ENCODE measurements at places on chromosomes 4 and X.

DNA sequence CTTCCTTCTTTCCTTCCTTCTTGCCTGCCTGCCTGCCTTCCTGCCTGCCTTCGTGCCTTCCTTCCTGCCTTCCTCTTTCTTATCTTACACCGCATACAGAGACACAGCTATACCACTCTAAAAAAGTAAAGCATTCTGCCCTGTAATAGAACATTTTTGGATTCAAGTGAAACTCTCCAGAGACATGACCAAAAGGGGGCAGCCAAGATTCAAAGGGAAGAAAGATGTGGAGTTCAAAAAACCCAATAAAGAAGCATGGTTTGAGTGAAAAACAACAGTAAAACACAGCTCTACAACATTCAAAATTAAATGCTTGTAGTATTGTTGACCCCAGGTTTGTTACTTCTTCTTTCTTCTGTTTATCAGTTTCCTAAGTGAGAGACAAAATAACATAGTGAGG, 914.9 kb upstream of the PCDH7 start:
- no peak for DNase-seq
- H3K4me1 ChIP-seq: no peaks in the 10 kb centered on the region

DNA sequence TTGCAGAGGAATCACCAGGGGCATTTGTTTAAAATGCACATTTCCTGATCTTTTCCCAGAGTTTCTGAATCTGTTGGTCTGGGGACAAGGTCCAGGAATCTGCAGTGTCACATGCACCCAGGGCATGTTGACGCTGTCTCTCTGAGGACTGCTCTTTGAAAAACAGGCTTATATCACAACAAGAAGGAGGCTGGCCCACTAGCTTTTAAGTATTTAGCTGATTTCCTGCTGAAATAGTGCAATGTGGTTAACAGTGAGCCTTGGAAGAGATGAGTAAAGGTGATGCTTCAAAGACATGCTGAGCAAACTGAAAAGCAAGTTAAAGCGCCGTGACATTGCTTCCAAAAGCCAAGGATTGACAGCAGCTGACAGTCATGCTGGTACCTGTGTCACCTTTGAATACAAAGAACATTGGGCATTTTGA, 18.6 kb upstream of the SEPSECS start:
- H3K27me3 ChIP-seq: no peaks in the 10 kb centered on the region
- no peak overlapping the region for H3K4me3 ChIP-seq
- H3K27ac ChIP-seq: peak overlapping the region; percentile 50
- DNase-seq: peak; percentile 19
- H3K4me1 ChIP-seq: peaks cover 8% of the 10 kb centered on the region

- no peak for DNase-seq
- H3K4me3 ChIP-seq: no peak overlapping the region
- H3K4me1 ChIP-seq: no peaks in the 10 kb centered on the region
- no peaks in the 10 kb centered on the region for H3K36me3 ChIP-seq
Measured at GRCh38 chrX:150975655-150976390, 7.3 kb upstream of the HMGB3 start.

GRCh38 chrX:37745835-37746217, 34.0 kb upstream of the CYBB start:
- peaks cover 14% of the 10 kb centered on the region for H3K4me1 ChIP-seq
- H3K36me3 ChIP-seq: no peaks in the 10 kb centered on the region
- peak overlapping the region; percentile 30 for H3K27ac ChIP-seq
- no peak for DNase-seq
- no peak overlapping the region for H3K4me3 ChIP-seq

DNA sequence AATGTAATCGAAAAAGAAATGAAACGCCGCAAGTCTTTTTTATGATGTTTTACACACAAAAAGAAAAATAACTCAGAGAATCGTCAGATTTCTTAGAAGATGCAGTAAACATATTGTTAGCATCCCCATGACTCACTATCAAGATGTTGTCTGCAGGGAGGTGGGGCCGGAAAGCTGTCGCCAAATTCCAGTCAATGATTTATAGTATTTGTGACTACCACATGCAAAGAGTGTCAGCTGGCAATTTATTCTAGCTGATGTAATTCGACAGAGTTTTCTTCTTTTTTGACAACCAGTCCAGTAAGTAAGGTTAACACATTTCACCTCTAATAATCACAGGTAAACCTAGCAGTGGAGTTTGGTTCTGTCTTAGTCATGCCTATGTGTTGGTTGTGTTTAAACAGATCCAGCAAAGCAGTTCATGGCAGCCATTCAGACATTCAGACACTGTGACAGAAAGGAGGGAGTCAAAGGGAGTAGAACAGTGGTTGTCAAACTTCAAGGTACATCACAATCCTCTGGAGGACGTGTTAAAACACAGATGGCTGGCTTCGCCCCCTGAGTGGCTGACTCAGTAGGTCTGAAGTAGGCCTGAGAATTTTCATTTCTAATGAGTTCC, 19.8 kb upstream of the PPP1R2C start:
- H3K36me3 ChIP-seq: no peaks in the 10 kb centered on the region
- H3K27me3 ChIP-seq: no peaks in the 10 kb centered on the region
- H3K27ac ChIP-seq: no peak overlapping the region
- no peaks in the 10 kb centered on the region for H3K4me1 ChIP-seq
- no peak overlapping the region for H3K4me3 ChIP-seq

DNA sequence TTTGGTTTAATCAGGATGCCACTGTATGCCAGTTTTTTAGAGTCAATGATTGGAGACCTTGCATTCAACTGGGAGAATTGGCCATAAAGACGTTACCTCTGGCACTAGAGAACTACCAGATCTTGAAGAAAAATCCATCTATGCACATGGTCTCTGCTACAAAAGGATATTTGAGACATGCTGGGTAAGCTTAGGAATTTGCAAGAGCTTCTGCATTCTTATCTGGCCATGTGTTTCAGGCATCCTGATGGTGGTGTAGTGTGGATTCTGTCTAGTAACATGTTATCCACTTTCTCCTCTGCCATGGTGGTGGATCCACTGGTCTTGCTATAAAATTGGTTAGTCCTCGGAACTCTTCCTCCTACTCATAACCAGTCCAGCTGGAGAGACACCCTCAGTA, 185.3 kb upstream of the WDFY3 start:
- no peak overlapping the region for H3K4me3 ChIP-seq
- H3K27me3 ChIP-seq: no peaks in the 10 kb centered on the region
- DNase-seq: no peak
- H3K27ac ChIP-seq: peak overlapping the region; percentile 34

- peaks cover 39% of the 10 kb centered on the region for H3K27me3 ChIP-seq
- no peaks in the 10 kb centered on the region for H3K4me1 ChIP-seq
- no peak overlapping the region for H3K27ac ChIP-seq
- H3K36me3 ChIP-seq: no peaks in the 10 kb centered on the region
Measured at GRCh38 chrX:100404851-100405250, 5.2 kb downstream of the PCDH19 start.

- DNase-seq: no peak
- no peaks in the 10 kb centered on the region for H3K36me3 ChIP-seq
- no peak overlapping the region for H3K27ac ChIP-seq
- no peaks in the 10 kb centered on the region for H3K4me1 ChIP-seq
- no peaks in the 10 kb centered on the region for H3K27me3 ChIP-seq
- no peak overlapping the region for H3K4me3 ChIP-seq
Measured at GRCh38 chrX:95076449-95076848, 1402.4 kb downstream of the FAM133A start.

- no peaks in the 10 kb centered on the region for H3K36me3 ChIP-seq
- no peak for DNase-seq
- no peak overlapping the region for H3K4me3 ChIP-seq
- no peaks in the 10 kb centered on the region for H3K27me3 ChIP-seq
- H3K27ac ChIP-seq: no peak overlapping the region
- H3K4me1 ChIP-seq: no peaks in the 10 kb centered on the region
Measured at GRCh38 chr4:97531351-97531750, 611.9 kb downstream of the STPG2 start.

DNA sequence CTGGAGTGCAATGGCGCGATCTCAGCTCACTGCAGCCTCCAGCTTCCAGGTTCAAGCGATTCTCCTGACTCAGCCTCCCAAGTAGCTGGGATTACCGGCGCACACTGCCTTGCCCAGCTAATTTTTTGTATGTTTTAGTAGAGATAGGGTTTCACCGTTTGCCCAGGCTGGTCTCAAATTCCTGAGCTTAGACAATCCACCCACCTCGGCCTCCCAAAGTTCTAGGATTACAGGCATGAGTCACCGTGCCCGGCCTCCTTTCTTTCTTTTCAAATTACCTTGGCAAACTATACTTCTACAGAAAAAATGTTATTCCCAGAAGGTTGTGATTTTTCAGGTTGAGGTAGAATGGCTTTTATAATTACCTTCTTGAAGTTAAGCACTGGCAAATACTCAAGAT, 321.9 kb upstream of the PRPS2 start:
- H3K36me3 ChIP-seq: no peaks in the 10 kb centered on the region
- H3K4me1 ChIP-seq: no peaks in the 10 kb centered on the region
- H3K27ac ChIP-seq: no peak overlapping the region
- no peak overlapping the region for H3K4me3 ChIP-seq
- H3K27me3 ChIP-seq: no peaks in the 10 kb centered on the region

DNA sequence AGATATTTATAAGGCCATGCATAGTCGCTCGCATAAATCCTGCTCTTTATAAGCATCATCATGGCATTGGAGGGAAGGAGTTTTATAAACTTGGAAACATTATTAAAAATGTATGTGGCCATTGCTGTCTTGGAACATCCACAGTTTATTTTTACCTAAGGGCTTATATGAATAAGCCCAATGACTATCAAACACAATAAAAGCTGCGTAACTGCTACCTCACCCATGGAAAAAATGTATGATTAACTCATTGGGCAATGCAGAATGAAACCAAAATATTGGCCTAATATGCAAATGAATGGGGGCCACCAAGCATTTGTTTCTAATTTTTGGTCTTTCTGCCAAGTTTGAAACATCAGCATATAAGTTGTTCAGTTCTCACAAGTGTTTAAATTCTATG, 19.1 kb downstream of the GEMIN8 start:
- peaks cover 9% of the 10 kb centered on the region for H3K36me3 ChIP-seq
- H3K4me1 ChIP-seq: no peaks in the 10 kb centered on the region
- DNase-seq: no peak

- no peaks in the 10 kb centered on the region for H3K4me1 ChIP-seq
- no peak for DNase-seq
- peaks cover 6% of the 10 kb centered on the region for H3K36me3 ChIP-seq
- H3K27me3 ChIP-seq: no peaks in the 10 kb centered on the region
- H3K4me3 ChIP-seq: no peak overlapping the region
Measured at GRCh38 chr4:112550728-112551127, 34.7 kb upstream of the NEUROG2 start.

DNA sequence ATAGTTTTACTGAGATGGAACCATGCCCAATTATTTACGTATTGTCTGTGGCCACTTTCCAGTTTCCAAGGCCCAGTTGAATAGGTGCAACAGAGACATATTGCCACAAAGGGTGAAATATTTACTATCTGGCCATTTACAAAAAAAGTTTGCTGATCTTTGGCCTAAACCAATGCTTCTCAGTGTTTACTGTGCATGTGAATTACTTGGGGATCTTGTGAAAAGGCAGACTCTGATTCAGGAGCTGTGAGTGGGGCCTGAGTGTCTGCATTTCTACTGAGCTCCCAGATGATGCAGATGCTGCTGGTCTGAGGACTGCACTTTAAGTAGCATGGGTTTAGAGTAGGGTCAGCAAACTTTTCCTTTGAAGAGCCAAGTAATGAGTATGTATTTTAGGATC, 94.1 kb upstream of the PDE5A start:
- H3K27me3 ChIP-seq: no peaks in the 10 kb centered on the region
- no peak overlapping the region for H3K27ac ChIP-seq
- no peaks in the 10 kb centered on the region for H3K4me1 ChIP-seq
- no peaks in the 10 kb centered on the region for H3K36me3 ChIP-seq
- H3K4me3 ChIP-seq: no peak overlapping the region
- no peak for DNase-seq

GRCh38 chr4:172073590-172073989, 260.4 kb downstream of the GALNTL6 start:
- H3K27me3 ChIP-seq: no peaks in the 10 kb centered on the region
- H3K4me3 ChIP-seq: no peak overlapping the region
- H3K36me3 ChIP-seq: no peaks in the 10 kb centered on the region
- no peaks in the 10 kb centered on the region for H3K4me1 ChIP-seq
- no peak for DNase-seq

DNA sequence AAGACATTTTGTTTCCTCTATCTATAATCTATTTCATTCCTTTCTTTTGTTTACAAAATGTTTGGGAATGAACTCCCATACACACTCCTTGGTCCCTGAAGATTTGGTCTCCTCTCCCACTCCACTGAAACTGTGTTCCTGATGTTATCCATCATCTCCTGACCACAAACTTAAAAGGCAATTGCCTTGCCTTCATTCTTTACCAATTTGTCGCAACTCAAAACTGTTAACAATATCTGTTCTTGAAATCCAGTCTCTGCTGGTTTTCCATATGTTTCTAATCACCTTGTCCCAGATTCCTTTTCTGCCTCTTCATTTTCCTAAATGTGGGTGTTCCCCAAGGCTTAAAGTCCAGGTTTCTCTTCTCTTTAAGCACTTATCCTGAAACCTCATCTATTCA, 262.2 kb upstream of the TTC29 start:
- H3K27me3 ChIP-seq: no peaks in the 10 kb centered on the region
- H3K4me3 ChIP-seq: no peak overlapping the region
- H3K4me1 ChIP-seq: no peaks in the 10 kb centered on the region
- no peak overlapping the region for H3K27ac ChIP-seq

DNA sequence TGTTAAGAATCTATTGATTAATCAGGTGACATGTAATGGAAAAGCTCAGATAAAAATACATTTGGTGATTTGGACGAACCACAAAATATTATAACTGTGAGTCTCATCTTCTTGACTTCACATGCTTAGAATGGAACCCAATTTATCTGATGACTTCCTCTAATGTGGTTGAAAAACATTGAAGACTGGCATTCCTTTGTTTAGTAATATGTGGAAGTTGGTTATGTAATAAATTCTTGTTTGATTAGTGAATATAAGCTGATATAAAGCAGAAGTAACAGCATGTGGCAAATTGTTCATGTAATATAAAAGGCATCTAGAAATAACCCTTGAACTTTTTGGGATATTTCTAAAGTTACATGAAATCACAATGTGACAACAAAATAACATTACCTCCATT, 9.7 kb downstream of the GIMD1 start:
- DNase-seq: no peak
- no peaks in the 10 kb centered on the region for H3K36me3 ChIP-seq
- no peaks in the 10 kb centered on the region for H3K27me3 ChIP-seq
- H3K4me1 ChIP-seq: no peaks in the 10 kb centered on the region
- H3K27ac ChIP-seq: no peak overlapping the region
- H3K4me3 ChIP-seq: no peak overlapping the region

GRCh38 chr4:123444290-123444731, 47.7 kb downstream of the SPRY1 start:
- peaks cover 16% of the 10 kb centered on the region for H3K4me1 ChIP-seq
- peak overlapping the region; percentile 64 for H3K27ac ChIP-seq
- H3K27me3 ChIP-seq: no peaks in the 10 kb centered on the region
- no peaks in the 10 kb centered on the region for H3K36me3 ChIP-seq
- peak; percentile 78 for DNase-seq

DNA sequence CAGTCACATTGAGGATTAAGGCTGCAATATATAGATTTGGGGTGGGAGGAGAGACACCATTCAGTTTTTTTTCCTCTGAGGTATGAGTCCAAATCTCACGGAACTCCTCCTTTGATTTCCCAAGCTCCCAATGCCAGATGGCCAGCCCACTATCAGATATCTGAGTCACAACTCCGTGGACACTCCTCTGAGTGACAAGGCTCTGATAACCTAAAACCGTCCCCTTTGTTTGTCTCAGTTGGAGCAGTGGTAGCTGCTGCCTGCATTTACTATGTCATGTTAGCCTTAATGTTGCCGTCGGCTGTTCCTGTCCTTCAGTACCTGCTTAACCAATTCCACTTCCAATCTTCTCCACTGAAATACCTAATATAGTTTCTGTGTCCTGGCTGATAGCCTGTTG, 107.3 kb downstream of the DTHD1 start:
- H3K27me3 ChIP-seq: no peaks in the 10 kb centered on the region
- no peak for DNase-seq
- no peak overlapping the region for H3K4me3 ChIP-seq
- H3K36me3 ChIP-seq: no peaks in the 10 kb centered on the region
- H3K4me1 ChIP-seq: peaks cover 8% of the 10 kb centered on the region
